ENCODE measurements at places on chromosomes 5 and 9.

GRCh38 chr5:58455480-58455879 lies 4.4 kb downstream of the PLK2 start:
- DNase-seq, result no peak

DNA sequence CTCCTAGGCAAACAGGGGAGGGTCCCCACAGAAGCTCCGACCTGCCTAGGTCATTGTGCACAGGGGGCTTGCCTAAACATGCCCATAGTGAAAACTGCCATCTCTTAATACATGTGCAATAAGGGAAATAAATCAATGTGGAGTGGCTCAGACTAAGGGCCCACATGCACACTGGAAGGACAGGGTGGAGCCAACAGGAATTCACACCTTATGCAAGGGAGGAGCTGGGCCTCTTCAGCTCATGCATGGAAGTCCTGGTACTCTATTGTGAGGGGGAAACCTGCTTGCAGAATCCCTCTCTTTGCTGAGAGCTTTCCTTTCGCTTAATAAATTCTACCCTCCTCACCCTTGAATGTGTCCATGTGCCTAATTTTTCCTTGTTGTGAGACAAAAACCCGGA lies 815.8 kb downstream of the EFNA5 start:
- no peak for DNase-seq

GRCh38 chr5:115751176-115751575 lies 65.3 kb downstream of the CDO1 start:
- DNase-seq, result no peak

DNA sequence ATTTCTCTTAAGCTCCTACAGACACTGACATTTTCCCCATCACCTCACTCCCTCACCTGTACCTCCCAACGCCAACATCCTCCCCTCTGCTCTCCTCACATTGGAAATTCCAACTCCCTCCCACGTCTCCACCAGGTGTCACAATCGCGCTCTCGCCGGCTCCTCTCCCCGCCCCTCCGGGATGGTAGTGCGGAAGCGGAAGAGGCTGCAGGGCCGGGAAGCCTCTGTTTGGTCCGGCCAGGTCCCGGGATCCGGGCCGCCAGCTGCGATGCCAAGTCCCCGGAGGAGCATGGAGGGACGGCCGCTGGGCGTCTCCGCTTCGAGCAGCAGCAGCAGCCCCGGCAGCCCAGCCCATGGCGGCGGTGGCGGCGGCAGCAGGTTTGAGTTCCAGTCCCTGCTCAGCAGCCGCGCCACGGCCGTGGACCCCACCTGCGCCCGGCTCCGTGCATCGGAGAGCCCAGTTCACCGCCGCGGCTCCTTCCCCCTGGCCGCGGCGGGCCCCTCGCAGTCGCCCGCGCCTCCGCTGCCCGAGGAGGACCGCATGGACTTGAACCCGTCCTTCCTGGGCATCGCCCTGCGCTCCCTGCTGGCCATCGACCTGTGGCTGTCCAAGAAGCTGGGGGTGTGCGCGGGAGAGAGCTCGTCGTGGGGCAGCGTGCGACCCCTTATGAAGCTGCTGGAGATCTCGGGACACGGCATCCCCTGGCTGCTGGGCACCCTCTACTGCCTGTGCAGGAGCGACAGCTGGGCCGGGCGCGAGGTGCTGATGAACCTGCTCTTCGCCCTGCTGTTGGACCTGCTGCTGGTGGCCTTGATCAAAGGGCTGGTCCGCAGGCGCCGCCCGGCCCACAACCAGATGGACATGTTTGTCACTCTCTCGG lies at the start of gene PLPP6:
Gene PLPP6, plus strand, starts transcription at position 187 of the 881 bp plus-strand sequence. Its CDS starts 82 bp downstream, at position 269.
- peak; percentile 78 for DNase-seq

DNA sequence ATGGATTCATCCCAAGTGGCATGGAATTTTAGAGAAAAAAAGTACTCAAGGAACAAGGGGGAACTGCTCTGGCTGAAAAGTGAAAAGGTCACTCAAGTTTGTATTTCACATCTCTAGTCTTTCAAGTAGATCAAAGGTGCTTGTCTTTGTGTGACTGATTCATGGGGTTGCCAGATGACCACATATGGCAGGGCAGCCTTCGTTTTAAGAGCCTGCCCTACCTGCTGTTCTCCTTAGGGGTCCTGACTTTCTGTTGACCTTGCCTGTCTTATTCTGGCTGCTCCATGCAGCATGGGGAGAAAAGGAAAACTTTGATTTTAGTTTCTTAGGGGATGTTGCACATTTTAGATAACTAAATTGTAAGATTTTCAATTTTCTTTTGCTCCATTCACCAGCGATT lies 877.7 kb downstream of the TLE1 start:
- no peak for DNase-seq

- DNase-seq, result peak; percentile 4
Observed at GRCh38 chr5:170348137-170348633, 41.0 kb downstream of the KCNMB1 start.

GRCh38 chr9:106704056-106704615 lies 158.8 kb upstream of the ZNF462 start:
- peak; percentile 60 for DNase-seq

DNA sequence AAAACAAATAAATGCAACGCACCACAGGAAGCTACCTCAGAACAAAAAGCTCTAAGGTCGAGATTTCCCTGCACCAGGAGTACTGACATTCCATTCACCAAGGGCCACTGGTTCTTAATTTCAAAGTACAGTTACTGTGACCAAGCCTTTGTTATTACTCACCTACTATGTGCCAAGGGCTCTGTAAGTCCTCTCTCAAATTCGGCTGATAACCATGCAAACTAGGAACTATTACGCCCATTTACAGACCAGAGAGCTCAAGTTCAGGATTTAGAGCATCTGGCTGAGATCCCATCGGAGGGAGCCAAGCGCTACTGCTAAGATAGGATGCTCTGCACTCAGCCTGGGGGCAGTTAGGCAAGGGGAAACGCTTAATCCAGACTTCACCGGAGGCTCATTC lies 5.6 kb downstream of the MYO10 start:
- DNase-seq, result no peak

- DNase-seq, result peak; percentile 34
Observed at GRCh38 chr5:66959653-66960052, 236.9 kb downstream of the CD180 start.

DNA sequence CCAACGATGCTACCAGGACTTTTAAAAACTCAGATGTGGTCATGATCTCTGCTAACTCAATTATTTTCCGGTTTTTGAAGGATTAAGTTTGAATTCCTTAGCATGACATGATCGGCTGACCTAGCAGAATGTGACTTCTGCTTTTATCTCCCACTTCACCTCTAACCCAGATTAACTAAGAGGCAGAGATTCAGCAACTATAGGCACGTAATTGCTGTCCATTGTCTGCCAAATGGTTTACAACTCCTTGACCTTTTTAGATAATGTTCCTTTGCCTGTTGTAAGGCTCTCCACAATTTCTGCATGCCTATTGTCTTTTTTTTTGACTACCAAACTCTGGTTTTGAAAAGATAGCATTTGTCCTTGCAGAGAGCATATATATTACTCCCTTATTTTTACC lies 268.2 kb downstream of the BRINP1 start:
- no peak for DNase-seq

DNA sequence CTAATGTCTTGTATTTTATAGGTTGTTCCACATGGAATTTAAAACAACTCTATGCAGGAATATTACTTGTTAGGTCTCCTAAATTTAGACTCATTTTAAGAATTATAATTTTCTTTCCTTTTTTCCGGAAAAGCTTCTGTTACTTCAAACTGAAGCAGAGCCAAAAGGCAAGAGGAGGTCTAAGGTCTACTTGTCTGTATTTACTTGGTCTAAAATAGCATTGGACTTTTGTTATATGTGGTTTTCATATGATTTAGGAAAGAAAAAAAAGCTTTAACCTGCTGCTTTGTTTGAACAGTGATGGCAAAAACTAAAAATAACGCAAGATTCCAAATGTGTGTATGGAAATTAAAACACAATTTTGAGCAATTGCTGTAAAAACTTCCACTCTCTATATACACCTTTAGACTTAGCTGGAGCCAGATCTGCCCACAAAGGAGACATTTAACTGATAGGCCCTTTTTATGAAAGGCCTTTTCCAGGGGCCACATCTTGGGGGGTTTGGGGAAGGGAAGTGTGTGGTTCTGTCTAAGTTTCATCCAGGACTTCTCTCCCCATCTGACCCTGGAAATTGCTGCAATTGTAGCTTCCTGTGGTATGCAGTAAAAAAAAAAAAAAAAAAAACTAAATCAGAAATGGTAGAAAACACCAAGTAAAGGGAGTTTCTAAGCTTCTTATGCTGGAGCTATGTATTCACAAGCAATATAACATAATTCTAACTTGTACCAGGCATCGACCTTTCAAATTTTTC lies 307.7 kb upstream of the MEF2C start:
- DNase-seq, result no peak

GRCh38 chr5:154466671-154467070 lies 11.4 kb downstream of the HAND1 start:
- DNase-seq, result no peak

DNA sequence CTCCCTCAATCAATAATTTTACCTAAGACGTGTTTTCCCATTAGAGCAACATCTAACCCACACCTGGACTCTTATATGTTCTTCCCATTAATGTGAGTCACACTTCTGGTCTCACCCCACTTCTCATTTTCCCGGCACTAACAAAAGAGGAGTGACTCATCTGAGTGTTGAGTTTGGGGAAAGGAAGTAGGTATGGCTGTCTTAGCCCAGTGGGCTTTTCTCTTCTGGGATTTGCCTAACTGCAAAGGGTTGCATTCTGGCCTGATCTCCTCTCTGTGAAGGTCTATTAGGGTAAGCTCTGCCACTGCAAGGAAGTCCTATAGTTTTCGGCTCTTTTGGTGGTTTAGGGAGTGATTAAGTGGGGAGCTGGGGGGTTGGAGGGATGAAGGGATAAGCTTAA lies 195.6 kb downstream of the KIAA0825 start:
- DNase-seq, result no peak

- no peak for DNase-seq
Observed at GRCh38 chr9:69134412-69134811, 39.7 kb upstream of the TJP2 start.

DNA sequence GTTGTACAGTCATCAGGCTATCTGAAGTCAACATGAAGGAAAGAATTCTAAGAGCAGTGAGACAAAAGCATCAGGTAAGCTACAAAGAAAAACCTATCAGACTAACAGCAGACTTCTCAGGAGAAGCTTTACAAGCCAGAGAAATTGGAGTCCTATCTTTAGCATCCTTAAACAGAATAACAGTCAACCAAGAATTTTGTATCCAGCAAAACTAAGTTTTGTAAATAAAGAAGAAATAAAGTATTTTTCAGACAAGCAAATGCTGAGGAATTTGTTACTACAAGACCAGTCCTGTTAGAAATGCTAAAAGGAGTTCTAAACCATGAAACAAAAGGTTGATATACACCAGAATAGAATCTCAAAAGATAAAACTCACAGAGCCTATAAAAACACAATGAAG lies 501.2 kb downstream of the ZNF608 start:
- no peak for DNase-seq

DNA sequence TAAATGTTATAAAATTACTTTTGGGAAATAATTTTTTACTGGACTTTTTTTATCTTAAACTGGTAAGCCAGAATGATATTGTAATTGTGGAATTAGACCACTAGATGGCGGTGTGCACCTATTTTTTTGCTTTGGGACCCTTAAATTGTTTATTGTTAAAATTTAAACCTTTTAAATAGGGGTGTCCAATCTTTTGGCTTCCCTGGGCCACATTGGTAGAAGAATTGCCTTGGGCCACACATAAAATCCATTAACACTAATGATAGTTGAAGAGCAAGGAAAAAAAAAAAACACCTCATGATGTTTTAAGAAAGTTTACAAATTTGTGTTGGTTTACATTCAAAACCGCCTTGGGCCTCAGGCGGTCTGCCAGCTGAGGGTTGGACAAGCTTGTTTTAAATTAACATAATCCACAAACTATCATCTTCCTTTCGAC lies 28.4 kb upstream of the GADD45G start:
- peak; percentile 34 for DNase-seq

GRCh38 chr5:126351153-126351552 lies 72.1 kb upstream of the GRAMD2B start:
- peak; percentile 73 for DNase-seq

- peak; percentile 29 for DNase-seq
Observed at GRCh38 chr5:126811515-126812198, 34.7 kb downstream of the LMNB1 start.

DNA sequence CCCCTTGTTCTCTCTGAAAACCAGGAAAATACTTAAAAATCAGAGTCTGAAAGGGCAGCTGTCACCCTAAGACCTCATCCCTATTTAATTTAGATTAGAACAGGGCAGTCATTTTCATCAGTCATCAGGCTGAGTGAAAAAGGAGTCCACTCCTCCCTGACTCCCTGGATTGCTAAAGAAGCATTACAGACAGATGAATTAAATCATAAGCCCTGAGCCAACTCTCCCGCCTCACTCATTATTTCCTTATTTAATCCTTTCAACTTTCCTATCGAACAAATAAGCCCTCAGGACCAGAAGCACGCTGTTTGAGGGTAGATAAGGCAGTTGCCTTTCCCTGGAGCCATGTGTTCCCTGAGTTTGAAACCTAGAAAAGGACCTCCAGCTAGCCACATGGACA lies 201.9 kb upstream of the ANKRD55 start:
- DNase-seq, result no peak

- DNase-seq, result no peak
Observed at GRCh38 chr5:83049370-83049885, 27.8 kb downstream of the TMEM167A start.

- peak; percentile 50 for DNase-seq
Observed at GRCh38 chr5:65808251-65808741, 86.3 kb downstream of the NLN start.
